CD4-positive, alpha-beta T cell treated with Interleukin-15 for 4 hours (primary cell): ENCODE measurements at places on chromosomes 2 and 18.

GRCh38 chr18:68666381-68666780, 48.5 kb downstream of the TMX3 start:
- DNase-seq: no peak

DNA sequence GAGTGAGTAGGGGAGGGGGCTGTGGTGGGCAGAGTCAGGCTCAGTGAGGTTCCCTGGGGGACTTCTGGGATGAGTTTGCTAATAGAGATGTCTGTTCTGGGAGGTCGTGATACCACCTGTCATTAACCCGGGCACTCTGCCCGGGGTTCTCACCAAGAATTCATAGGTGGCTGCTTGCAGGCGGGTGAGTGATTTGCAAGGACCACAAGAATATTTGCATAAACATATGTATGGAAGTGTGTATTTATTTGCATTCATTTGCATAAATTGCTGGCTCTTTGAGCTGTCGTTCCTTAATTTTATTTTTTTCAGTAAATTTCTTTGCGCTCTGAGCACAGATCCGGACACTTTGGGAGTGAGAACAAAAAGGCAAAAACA, 260.0 kb downstream of the ATAD2B start:
- no peak for DNase-seq

- no peak for DNase-seq
Measured at GRCh38 chr2:51013933-51014526, 17.9 kb downstream of the NRXN1 start.

DNA sequence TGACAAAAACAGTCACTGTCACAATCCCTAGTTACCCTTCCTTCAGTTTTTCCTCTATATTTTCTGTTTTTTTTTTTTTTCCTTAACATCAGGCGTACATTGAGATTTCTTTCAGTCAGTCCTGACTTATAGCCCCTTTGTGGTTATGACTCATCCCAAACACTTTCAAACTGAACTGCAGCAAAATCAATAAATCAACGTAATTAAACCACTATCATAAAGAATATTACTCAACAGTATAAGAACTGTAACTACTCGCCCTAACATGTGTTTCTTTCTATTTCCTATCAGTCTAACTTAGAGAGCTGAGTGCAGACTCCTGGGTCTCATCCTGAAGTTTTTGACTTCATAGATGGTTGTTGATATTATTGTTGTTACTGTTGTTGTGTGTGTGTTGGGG, 523.5 kb downstream of the LRRTM4 start:
- no peak for DNase-seq
